ENCODE measurements at places on chromosomes 11 and 22.

DNA sequence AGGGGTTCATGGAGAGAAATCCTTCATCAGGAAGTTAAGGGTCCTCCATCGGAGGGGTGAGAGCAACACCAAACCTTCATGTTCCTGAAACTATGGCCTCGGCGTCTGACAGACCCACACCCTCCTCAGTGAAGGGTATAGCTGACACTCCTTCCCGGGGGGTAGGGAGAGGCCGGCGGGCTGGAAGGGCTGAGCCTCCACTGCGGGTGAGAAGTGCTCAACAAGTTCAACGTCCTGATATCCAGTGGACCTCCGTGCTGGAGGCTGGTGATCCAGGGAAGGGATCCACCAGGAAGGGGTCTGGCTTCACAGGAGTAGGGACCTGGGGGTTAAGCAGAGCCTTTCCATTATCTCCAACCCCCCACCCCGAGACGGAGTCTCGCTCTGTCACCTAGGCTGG lies 12.3 kb downstream of the CARS1 start:
- DNase-seq: no peak

- peak; percentile 97 for DNase-seq
These were observed at the start of gene TAF10 for GRCh38 chr11:6612213-6613041. Gene TAF10, minus strand, starts transcription at chr11:6612216. Its CDS starts 27 bp downstream, at chr11:6612189.

DNA sequence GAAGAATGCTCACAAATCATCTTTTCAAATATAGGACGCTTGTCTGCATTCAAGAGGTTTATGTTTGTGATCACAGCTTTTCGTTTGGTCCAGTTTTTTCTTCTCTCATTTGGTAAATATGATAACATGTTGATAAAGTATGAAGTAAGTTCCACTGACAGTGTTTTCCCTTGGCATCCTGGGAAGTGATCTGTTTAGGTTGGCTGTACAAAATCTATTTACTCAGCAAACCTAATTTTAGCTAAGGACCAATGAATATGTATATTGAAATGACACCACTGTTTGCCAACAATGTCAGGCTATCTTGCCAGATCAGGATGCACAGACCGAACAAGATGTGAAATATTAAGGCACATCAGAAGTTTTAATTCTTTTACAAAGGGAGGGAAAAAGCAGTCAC lies 1230.8 kb downstream of the LRRC4C start:
- DNase-seq: no peak

GRCh38 chr11:29984544-29984943 lies 32.3 kb downstream of the KCNA4 start:
- DNase-seq: no peak

All from mesendoderm (in vitro differentiated cells).